GM12878 (cell line): ENCODE measurements at places on chromosomes 2 and 18.
A peak's percentile ranks its signal among the peaks of the same experiment; 100 is the strongest.

DNA sequence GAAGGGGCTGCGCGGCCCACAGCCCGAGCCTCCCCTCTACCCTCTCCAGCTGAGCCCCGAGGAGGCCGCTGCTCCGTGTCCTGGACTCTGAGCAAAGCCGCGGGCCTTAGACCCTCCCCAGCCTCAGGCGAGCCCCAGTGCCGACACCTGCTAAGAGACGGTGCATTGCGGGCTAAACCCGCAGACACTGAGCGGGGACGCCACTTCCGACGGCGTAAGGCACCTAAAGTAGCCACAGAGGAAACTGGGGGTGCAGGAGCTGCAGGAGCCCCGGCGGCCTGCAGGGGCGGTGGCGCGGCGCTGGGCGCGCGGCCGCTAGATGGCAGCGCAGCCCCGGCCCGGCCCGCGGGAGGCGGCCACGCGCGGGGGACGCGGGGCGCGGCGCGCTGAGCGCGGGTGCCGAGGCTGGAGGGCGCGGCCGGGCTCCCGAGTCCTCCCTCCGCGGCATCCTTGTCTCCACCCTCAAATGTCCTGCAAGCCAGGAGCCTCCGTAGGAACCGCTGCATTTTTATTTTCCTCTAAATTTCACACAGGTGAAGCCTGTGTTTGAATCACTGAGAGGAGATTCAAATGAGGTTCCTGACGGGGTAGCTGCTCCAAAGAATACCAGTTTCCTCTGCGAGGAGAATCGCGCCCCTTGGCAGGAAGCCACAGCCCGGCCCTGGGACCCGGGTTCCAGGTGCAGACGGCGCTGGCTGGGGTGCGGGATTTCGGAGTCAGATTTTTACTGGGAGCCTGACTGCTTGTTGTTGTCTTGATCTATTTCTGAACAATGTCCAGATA is 650.5 kb downstream of the GALR1 start:
- no peak for DNase-seq

DNA sequence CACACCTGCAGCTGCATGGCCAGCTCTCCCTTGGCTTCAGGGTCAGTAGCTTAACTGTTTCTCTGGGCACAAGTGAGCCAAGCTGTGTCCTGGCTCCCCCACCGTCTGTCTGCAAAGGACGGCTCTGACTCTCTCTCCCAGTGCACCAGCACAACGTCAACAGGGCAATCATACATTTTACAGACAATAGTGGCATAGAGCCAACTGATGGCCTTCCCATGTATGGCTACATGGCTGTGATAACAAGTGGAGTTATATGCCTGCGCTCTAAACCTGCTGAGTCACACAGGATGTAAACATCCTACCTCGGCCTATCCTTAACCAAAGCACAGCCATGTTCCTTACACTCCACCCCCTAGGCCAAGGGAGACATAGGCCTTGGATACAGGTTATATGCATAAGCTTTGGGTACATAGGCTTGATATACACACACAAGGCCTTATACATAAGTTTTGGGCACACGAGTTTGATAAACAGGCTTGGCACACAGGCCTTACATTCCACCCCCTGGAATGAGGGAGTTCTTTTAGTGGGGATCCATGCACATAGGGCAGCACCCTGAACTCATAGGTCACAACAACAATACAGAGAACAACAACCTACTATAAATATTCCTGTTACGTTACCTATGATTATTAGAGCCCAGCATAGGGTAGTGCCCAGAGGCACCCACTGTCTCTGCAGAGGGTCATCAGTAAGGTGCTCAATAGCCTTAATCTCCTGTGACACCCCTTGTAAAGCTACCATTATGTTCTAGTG is 17.7 kb downstream of the PHOSPHO2 start:
- DNase-seq, result no peak

DNA sequence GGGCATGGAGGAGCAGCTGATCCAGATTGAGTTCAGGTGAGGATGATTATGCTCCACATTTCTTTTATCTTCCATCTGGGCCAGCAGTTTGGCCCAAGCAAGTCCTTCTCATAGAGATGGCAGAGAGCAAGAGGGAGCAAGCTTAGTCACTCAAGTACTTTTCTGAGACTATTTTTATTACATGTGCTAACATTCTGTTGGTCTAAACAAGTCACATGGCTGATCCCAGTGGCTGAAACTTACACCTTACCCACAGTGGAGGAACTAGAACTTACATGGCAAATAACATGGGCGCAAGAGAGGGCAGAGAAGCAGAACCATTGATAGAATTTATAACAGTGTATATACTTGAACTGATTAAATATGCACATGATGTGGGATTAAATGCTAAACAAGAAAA is 105.7 kb downstream of the KYNU start:
- peak; percentile 28 for DNase-seq

DNA sequence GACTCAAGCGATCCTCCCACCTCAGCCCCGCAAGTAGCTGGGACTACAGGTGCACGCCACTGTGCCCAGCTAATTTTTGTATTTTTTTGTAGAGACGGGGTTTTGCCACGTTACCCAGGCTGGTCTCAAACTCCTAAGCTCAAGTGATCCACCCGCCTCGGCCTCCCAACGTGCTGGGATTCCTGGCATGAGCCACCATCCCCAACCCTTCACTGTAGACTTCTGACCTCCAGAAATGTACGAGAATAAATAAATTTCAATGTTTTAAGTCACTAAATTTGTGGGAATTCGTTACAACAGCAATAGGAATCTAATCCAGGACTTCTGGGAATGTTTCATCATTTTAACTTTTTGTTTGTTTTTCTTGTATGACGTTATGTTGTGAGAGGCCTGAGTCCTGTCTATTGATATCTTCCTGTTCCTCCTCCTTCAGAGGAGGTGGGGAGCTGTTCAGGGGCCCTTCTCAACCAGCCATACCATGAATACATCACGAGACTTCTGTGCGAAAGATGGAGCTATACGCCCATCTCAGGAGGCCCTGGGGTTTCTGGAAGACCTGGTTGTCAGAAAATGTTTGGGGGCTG is 40.0 kb downstream of the TEX44 start:
- no peak for DNase-seq

DNA sequence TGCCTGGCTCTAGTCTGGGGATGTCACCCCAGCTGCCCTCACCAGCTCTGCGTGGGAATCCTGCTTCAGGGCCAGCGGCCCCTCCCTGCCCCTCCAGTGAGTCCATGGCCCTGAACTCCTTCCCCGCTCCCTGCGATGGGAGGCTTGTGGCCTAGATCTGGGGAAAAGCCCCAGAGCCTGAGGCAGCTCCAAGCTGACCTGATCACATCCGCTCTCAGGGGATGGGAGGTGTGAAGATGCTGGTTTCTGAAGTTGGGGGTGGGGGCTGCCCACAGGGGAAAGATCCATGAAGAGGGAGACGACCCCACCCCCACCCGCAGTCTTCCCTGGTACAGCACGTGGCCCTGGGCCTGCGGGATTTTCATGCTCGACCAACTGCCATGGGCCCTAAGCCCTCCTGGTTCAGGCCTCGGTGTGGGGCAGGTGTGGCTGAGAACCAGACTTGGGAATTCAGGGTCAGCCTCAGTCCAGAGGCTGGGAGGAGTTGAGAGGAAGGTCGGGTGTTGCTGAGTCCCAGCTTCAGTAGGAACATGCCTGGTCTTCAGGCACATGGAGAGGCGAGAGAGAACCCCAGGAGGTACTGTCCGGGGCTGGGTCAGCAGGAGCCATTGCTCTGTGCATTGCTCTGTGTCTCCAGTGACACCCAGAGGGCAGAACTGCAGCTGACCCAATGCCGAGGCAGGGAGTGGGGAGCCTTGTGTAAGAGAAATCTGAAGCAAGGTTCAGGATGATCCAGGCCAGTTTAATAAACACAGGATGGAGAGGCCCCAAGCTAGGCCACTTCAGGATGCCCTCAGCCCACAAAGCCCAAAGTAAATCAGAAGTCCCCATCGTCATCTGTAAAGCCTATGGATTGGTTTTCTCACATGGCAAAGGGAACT is 115.1 kb downstream of the CAPN13 start:
- no peak for DNase-seq

GRCh38 chr18:10899481-10899880 is 249.9 kb downstream of the PIEZO2 start:
- no peak for DNase-seq
